ENCODE measurements at places on chromosomes 6 and 20. TPM values are rescaled to one million over a fixed set of nuclear protein-coding genes. Genes with fewer than 3 reads are reported as not detected.

DNA sequence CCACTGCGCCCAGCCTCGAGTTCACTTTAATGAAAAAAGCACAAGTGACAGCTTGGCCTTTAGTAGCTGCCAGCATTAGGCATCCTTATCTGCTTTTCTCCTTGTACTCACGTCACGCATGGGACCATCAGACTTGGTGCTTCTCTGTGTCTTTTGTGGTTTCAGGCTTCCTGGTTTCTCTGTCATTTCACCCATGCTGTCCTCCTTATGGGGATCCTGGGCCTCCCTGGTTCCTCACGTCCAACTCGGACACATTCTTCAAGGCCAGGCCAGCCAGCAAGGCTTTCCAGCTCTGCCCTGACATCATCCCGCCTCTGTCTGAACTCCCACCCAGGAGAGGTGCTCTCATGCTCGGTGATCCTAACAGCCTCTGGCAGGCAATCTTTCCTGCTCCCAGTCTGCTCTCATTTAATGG is 83.2 kb downstream of the TIAM2 start:
- DNase-seq: no peak

- no peak for DNase-seq
Observed at GRCh38 chr6:161181121-161181520, 92.7 kb downstream of the AGPAT4 start.

GRCh38 chr6:154751011-154751800 is 18.0 kb downstream of the SCAF8 start:
- no peak for DNase-seq

- no peak for DNase-seq
Observed at GRCh38 chr6:31528307-31528777, 420 bp upstream of the MCCD1 start.

DNA sequence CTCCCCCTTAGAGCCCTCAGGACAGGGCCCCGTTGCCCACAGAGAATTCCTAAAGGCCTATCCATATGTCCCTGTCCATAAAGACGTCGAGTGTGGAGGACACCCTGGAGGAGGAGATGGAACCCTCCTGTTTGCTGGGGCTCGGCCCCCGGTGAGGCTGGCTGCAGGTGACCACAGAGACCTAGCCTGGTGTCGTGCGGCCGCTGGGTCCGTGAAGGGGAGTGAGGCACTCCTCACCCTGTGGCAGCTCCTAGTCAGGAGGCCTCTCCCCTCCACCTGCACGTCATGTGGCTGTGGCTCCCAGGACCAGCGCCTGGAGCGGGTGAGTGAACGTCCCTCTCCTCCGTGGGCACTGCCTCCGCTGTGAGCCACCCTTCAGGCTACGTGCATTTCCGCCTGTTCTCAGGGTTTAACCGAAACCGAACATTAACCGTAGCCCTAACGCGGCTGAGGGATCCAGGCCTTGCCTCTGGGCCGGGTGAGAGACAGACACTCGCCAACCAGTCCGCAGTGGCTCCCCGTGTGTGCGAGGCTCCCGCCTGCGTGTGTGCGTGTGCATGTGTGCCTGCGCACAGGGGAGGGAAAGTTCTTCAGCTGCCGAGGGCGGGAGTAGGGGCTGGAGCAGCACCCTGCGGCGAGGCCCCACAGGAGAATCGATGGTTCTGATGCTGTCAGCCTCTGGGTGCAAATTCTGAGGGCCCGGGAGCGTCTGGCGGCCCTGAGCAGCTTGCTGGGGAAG is 5.9 kb upstream of the TCEA2 start:
- no peak for DNase-seq

FOXC1 gene
- total RNA-seq: 0.23 TPM

All from activated T-helper 1 cell treated with anti-CD3 and anti-CD28 coated beads, Interleukin-12 subunit alpha, Interleukin-12 subunit beta, Interleukin-2, Interleukin-4 antibody, amounts not matched to agents 30 ng/mL and 10 ng/mL and 1 ng/mL, durations not matched to agents 14 hours and 24 hours and 36 hours (primary cell).